ENCODE measurements at places on chromosomes 11 and 22.

- DNase-seq = no peak
Measured at GRCh38 chr22:39925273-39925672, 24.4 kb downstream of the GRAP2 start.

GRCh38 chr22:19961201-19961580, 19.6 kb upstream of the TXNRD2 start:
- no peak for DNase-seq

DNA sequence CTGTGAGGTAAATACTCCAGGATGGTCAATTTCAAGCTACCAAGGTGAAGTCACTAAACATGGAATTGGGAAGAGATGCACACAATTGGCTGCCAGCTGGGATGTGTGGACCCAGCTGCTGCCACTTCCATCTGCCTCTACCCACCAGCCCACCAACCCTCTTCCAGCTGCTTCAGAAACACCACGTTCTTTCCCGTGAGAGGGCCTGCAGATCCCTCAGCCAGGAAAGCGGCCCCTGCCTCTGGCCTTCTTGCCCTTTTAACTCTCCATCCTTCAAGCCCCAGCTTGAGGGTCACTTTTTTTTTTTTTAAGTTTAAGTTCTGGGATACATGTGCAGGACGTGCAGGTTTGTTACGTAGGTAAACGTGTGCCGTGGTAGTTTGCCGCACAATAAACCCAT, 20.0 kb downstream of the PRG3 start:
- no peak for DNase-seq

DNA sequence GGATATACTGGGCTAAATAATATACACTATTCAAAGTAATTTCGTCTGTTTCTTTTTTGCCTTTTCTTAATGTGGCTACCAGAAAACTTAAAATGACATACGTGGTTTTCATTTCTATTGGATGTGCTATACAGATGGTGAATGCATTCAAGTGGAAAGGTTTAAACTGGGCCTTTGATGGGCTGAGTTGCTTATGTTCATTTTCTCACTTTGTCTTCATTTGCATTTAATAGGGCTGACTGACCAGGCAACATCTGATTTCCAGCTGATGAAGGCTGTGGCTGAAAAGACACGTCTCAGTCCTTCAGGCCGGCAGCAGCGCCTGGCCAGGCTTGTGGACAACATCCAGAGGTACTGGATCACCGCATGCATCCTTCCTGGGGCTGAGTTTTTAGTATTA, 27.9 kb downstream of the PIWIL4 start:
- DNase-seq = no peak

GRCh38 chr11:124953753-124954589, at the start of gene CCDC15:
TSS of gene CCDC15 (plus strand) at chr11:124954202. CDS start at chr11:124954733, 531 bp downstream.
- DNase-seq = peak; percentile 91

GRCh38 chr11:78166855-78167469, 21.5 kb downstream of the KCTD21 start:
- DNase-seq = no peak

DNA sequence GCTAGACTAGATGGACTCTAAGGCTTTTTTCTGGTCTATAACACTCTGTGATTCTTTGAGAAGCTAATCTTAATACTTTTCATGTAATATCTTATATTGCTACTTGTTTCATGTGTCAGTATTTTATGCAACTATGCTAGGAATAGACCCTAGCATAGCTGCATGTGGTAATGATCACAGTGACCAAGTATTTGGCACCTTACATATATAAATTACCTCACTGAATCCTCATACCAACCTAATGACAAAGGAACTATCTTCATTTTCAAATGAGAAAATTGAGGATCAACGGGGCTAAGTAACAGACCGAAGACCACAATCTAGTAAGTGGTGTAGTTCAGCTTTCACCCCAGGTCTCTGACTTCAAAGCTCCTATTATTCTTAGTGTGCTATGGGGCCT, 327.3 kb upstream of the PITPNB start:
- no peak for DNase-seq

DNA sequence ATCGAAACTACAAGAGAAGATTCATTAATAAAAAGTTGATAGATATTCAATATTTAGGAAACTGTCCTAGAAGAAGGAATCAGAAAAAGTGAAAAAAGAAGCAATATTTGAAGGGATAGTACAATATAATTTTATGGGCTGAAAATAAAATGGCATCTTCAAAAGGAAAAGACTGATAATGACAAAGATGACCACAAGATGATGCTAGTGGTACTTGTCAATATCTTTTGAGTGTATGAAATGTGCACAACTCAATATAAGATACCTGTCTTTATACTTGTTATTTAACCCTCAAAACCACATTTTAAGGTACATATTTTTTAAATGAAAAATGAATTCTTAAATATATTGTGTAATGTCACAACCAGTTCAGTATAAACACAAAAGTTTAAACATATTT, 1059.6 kb upstream of the RAG2 start:
- no peak for DNase-seq

DNA sequence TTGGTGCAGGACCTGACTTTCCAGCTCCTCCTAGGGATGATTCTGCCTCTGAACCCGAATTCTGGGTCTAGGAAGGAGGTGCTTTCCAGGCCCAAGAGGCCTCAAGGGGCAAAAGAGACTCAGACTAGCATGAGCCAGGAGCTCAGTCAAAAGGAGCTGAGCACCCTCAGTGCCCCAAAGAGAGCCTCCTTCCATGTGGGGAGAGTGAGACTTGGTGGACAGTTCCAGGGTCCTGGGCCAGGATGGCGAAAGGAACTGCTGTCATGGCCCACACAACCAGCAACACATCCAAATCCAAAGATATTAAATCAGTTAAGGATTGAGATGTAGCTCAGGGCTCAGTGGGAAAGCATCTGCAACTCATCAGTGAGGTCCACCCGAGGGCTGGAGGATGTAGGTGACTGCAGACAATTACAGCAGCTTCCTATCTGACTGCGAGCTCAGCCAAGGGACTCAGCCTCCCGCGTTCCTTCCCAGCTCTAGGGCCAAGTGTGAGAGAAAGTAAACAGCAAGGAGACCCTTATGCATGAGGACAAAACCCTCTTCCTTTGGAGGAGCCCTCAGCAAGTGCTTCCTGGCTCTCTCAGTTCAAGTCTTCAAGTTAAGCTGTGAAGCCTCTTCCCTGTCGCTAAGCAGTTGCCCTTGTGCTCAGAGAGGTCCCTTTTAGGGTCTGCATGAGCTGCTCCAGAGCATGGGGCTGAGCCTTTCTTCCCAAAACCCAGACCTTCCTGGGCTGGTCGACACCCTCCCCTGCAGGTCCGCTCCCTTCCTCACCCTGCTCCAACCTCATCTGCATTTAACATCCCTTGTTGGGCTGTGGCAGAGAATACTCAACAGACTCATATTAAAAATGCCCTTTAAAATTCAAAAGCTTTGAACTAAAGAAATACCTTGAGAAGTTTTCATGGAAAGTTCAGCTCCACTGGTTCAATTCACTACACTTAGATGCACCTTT, 35.8 kb downstream of the C11orf58 start:
- DNase-seq = no peak

GRCh38 chr11:122190768-122191167, 74.8 kb upstream of the BLID start:
- no peak for DNase-seq

DNA sequence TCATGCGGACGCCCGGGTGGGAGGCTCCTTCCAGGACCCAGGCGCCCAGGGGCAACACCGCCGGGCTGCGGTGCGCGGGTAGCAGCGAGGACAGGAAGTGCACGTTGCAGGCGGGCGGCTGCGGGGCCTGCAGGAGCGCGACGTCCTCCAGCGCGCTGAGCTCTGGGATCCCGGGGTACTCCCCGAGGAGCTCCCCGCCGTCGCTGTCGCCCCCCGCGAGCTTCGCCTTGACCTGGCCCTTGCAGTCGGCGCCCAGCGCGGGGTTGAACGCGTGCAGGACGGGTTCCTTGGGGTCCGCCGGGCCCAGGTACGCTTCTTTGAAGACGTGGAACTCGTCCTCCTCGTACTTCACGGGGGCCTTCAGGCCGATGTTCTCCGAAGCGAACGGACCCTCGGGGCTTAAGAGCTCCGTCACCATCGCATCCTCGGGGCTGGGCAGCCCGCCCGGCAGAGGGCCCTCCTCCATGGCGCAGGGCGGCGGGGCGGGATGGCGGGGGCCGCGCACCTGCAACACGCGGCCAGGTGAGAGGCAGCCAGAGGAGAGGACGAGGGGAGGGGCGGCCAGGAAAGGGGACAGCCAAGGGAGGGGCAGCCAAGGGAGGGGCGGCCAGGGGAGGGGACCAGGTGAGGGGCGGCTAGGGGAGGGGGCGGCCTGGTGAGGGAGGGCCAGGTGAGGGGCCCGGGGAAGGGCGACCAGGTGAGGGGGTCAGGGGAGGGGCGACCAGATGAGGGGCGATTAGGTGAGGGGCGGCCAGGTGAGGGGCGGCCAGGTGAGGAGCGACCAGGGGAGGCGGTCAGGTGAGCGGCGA, 921 bp downstream of the TESMIN start:
- DNase-seq = no peak
